Stimulated activated CD8-positive, alpha-beta memory T cell treated with anti-CD3 and anti-CD28 coated beads, Interleukin-15, amount 100 ng/mL, for 48 hours (primary cell): ENCODE measurements at places on chromosomes 11 and 22.

DNA sequence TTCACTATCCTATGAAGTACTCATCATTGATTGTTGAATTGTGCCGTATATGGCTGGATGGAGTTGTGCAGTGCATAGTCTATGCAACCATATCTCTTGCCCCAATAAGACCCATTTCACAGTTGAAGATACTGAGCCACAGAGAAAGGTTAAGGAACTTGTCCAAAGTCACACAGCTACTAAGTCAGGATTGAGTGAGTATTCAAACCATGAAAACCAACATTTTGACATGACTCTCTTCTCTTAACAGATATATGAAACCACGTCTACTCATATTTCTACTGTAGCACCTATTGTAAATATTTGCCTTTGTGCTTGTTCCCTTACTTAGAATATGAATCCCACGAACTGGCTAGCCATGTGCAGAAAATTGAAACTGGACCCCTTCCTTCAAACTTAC is 58.1 kb downstream of the MAML2 start:
- no peak for DNase-seq

GRCh38 chr22:45534339-45535192 is 31.9 kb downstream of the FBLN1 start:
- no peak for DNase-seq

DNA sequence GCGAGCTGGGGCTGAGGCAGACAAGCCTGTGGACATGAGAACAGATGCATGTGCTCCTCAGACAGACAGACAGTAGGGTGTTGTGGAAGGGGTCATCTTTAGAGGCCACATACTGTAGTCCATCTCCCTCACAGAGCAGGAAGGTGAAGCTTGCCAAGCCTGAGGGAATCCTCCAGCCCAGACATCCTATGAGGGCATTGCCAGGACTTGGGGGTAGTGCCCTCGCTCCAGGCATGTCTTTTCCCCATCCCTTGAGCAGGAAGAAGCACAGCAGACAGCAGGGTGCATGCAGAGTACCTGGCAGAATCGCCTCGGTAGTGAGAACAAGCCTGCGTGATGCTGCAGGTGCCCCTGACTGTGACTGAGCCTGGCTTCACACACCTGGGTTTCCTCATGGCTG is 66.5 kb upstream of the CLDN5 start:
- DNase-seq: no peak

DNA sequence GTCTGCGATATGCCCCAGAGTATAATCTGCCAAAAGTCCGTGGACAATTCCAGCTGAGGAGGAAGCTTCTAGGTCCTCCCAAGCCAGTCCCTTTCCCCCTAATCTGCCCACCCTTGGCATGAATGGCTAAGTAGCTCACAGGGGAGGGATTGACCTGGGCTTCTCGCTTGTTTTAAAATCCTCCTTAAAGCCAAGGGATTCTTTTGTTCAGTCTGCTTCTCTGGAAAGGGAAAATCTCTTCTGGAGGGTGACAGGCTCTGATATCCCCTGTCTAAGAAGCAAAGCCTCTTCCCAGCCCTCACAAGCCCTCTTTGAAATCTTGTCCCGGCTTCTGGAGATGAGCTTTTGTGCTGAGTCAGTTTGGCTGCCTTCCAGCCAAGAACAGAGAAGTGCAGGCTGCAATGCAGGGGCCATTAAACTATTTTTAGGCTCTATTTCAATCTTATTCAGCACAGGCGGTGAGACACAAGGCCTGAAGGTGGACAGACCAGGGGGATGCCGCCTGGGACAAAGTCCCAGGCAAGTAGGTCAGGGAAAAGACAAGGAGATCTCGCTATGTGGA is 23.9 kb downstream of the NEFH start:
- no peak for DNase-seq
